ENCODE measurements at places on chromosomes 6 and 20.

- DNase-seq = no peak
Measured at GRCh38 chr6:145349950-145350510, 385.3 kb downstream of the EPM2A start.

- no peak for DNase-seq
Measured at GRCh38 chr6:165702669-165703068, 39.6 kb upstream of the PDE10A start.

DNA sequence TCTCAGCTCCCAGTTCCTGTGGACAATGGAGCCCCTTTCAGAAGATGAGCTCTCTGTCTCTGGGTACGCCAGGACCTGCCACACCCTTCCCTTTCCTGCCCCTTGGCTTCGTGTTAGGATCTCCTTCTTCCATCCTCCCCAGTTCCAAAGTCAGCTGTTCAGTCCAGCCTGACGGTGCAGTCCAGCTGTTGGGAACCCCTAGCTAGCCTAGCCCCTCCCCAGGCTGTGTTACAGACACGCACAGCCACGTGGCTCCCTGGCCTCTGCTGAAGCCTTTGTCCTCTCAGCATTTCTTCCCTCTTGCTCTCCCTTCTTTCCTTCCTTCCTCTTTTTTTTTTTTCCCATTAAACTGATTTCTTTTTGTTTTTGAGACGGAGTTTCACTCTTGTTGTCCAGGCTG is 12.4 kb upstream of the TFAP2C start:
- DNase-seq = no peak

- peak; percentile 34 for DNase-seq
Measured at GRCh38 chr6:147201885-147202515, 2.2 kb upstream of the STXBP5 start.

- DNase-seq = no peak
Measured at GRCh38 chr6:170282512-170283158, 8.2 kb downstream of the DLL1 start.
